ENCODE measurements at places on chromosomes 6 and 20. TPM values are rescaled to one million over a fixed set of nuclear protein-coding genes. Genes with fewer than 3 reads are reported as not detected.

The TRIM38 gene
- 4.8 TPM for total RNA-seq

The F13A1 gene
- not detected for total RNA-seq

The SLC22A2 gene
- total RNA-seq: not detected

The TSBP1 gene
- total RNA-seq: not detected

GRCh38 chr20:22526512-22527012, 57.8 kb downstream of the FOXA2 start:
- no peak for DNase-seq

DNA sequence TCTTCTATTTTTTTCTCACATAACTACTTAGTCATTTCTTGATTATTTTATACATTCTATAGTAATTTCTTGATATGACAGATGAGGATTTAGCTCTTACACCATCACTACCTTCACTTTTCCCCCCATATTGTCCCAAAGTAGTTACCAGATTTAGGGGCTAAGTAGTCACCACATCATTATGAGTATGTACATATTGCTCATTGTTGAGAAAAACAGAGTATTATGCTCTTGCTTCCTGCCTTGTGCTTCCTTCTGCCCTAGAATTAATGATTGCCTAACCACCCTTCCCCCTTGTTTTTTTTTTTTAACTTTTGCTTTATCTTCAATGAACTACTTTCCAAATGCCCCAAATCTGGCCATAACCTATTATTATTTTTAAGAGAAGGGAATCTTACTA, 6.8 kb upstream of the HLA-B start:
- no peak for DNase-seq

DNA sequence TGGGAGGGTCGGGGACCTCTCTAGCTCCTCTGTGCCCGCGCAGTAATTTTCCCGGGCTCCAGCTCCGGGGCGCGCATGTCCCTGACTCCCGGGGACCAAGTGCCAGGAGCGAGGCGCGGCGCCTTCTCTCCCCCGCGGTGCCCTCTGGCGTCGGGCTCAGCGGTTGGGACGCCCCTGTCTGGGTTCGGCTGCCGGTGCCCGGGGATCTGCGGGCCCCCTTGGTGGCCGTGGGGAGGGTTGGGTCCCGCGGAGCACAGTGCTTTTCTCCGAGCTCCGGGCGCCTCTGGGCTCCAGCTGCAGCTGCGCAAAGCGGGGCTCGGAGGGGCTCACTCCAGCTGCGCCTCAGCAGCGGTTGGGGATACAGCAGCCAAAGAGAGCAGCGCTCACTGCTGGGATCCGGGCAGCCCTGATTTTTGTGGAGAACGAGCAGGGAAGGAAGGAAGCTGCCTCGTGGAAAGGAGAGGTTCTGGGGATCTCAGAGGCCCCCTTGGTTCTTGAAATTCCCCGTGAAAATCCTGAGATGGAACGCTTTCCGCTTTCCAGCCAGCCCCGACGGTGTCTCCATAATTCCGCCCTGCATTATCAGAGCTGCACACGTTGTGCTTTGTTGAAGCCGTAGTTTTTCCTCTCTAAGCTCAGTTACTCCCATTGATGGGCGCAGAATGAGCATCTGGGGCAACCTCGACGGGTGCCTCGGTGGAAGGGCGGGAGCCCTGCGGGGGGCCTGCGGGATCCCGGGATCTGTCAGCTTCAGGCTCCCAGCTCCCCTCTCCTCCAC, 861 bp downstream of the PPP1R14C start:
- DNase-seq: no peak

DNA sequence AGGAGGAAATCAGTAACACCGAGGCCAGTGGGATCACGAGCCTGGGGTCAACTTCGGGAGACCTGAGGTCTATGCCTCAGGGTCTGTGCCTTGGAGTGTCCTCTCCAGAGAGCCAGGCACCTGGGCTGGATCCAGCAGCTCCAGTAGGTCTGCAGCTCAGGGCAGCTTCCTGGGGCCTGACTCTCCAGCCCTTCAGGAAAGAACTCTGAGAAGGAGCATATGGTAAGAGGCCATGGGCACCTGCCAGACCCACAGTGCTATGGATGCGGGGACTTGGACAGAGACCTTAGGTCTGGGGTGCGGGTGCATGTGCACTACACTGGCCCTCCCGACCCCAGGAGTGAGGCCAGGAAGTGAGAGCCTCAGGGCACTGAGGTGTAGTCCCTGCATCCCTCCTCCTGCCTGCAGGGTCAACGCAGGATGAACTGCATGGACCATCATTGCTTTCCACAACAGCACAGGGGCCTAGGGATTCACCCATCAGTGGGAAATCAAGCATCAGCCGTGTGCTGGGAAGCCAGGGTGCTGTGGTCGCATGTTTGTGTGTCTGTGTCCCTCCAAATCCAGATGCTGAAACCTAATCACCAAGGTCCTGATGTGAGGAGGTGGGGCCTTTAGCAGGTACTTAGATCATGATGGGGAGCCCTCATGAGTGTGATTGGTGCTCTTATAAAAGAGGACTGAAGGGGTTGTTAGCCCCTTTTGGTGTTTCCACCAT, 210.9 kb upstream of the CST7 start:
- DNase-seq: no peak

DNA sequence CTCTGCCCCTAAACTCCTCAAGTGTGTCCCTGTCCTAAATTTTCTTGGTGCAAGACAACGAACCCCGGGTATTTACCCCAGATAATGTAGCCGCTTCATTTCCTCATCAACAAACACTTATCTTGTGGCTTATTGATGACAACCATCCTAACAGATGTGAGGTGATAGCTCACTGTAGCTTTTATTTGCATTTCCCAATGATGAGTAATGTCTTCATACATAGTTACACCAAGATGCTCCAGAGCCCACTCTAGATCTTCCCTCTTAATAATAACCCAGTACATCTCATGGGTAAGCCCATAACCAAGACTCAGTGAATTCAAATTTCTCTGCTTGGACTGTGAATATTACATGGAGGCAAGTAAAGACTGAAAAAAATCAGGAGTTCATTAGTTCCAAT, 48.2 kb upstream of the BEND6 start:
- no peak for DNase-seq

GRCh38 chr6:152188011-152188410, 380.5 kb downstream of the ESR1 start:
- no peak for DNase-seq

DNA sequence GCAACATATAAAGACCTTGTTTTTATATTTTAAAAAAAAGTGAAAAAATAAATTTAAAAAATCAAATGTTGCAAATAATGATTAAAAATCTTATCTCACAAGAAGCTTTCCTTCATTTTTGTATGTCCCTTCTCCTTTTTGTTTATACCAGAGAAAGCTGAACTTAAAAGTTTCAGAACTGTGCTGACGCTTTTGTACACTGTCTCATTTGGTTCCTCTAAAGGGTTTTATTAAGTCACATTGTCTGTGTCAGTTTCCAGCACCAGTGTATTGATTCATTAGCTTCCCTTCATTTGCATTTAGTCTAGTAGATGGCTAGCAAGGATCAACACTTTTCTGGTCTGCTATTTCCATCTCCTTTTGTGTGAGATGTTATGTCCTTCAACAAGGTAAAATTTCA, 6.7 kb downstream of the PCED1A start:
- DNase-seq: no peak

DNA sequence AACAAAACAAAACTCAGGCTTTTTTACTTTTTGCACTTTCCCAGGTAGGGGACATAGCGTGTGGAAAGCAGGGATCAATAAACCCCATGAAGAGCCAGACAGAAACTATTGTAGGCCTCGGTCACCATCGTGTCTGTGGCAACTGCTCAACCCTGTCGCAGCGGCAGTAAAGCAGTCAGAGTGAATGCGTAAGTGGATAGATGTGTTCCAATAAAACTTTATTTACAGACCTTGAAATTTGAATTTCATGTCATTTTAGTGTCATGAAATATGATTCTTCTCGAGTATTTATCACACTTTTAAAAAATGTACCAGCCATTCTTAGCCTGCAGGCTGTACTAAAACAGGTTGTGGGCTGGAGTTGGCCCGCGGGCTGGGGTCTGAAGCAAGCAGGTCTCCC, 14.5 kb downstream of the BMP7 start:
- DNase-seq: no peak

- no peak for DNase-seq
Measured at GRCh38 chr20:45845452-45845851, 11.7 kb downstream of the ACOT8 start.
